MM.1S (cell line): ENCODE measurements at places on chromosomes 2 and 18.

DNA sequence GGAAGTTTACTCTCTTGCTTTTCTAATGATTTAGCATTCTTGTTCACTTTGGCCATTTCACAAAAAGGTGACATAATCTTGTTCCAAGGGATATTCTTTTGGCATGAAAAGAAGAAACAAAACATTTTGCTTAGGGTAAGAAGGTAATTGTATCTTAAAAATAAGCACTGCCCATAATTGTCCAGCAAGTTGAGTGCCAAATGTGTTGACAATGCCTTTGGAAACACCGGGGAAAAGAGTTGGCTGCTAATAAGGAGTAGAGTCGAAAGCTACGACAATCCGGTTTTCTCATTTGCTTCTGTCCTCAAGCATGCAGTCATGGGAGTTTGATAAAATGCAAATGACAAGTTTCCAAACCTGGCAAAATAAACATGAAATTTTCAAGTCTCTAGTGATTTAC, 27.3 kb downstream of the ITGAV start:
- H3K4me3 ChIP-seq, result no peak overlapping the region
- no peaks in the 10 kb centered on the region for H3K27me3 ChIP-seq
- no peak for DNase-seq
- H3K4me1 ChIP-seq, result no peaks in the 10 kb centered on the region
- no peak overlapping the region for H3K27ac ChIP-seq

DNA sequence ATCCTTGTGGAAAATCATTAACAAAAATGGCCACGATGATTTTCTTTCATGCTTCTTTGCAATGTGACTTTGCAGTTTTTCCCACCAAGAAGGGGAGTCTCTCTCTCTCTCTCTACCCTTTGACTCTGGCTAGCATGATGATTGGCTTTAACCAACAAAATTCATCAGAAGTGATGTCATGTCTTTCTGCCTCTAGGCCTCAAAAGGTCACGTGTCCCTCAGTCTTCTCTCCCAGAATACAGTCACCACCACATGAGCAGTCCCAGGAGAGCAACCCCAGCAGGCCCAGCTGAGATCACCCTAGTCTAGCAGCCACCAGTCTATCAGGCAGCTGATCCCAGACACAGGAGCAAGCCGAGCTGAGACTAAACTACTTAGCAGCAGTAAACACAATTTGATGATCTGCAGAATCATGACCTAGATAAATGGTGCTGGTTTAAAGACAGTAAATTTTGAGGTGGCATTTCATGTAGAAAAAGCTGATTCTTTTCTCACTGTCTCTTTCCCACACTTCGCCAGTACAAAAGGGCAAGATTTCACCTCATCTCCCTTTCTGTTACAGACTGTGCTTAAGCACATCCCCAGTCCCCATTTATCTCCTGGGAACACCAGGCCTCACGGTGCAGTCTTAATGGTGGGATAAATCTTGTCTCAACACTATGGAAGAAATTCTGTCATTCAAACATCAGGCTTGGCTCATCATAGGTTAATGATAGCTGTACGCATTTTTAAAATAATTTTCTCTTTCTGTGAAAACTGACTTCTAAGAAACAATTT, 132.7 kb downstream of the SCG2 start:
- no peaks in the 10 kb centered on the region for H3K36me3 ChIP-seq
- no peak overlapping the region for H3K27ac ChIP-seq
- no peak for DNase-seq
- no peak overlapping the region for H3K4me3 ChIP-seq
- H3K27me3 ChIP-seq, result no peaks in the 10 kb centered on the region

DNA sequence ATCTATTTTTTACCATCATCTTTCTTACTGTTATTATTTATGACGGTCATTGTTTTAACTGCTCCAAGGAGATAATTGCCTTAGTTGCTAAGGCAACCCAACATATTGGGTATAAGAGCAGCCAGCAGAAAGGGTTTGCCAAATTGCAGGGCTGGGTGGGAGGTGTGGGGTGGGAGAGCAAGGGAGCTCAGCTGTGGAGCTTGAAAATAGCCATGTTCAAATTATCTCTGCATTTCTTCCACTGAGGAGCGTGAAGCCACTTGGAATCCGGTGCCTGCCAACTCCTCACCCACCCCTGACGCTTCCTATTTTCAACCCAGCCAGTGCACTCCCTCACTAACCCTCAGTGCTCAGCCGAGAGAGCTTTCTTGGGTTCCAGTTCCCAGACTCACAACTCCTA, 60.8 kb downstream of the SETBP1 start:
- H3K27ac ChIP-seq, result no peak overlapping the region
- DNase-seq, result no peak
- H3K36me3 ChIP-seq, result no peaks in the 10 kb centered on the region; the same call in 1 of the 2 replicates
- H3K4me3 ChIP-seq, result no peak overlapping the region
- H3K4me1 ChIP-seq, result peaks cover 18% of the 10 kb centered on the region; the same call in 1 of the 2 replicates
- H3K27me3 ChIP-seq, result no peaks in the 10 kb centered on the region

- H3K4me3 ChIP-seq, result no peak overlapping the region
- no peaks in the 10 kb centered on the region for H3K27me3 ChIP-seq
- H3K27ac ChIP-seq, result no peak overlapping the region
- no peaks in the 10 kb centered on the region for H3K4me1 ChIP-seq
These were observed 611.7 kb downstream of the TSN start for GRCh38 chr2:122366969-122367645.

- no peak overlapping the region for H3K4me3 ChIP-seq
- DNase-seq, result no peak
- H3K36me3 ChIP-seq, result no peaks in the 10 kb centered on the region
- no peaks in the 10 kb centered on the region for H3K27me3 ChIP-seq
- no peak overlapping the region for H3K27ac ChIP-seq
- no peaks in the 10 kb centered on the region for H3K4me1 ChIP-seq
These were observed 142.3 kb upstream of the ZFP36L2 start for GRCh38 chr2:43368483-43369385.

GRCh38 chr2:154291927-154292326, 406.6 kb upstream of the KCNJ3 start:
- no peak overlapping the region for H3K27ac ChIP-seq
- no peak for DNase-seq
- H3K4me3 ChIP-seq, result no peak overlapping the region
- no peaks in the 10 kb centered on the region for H3K4me1 ChIP-seq
- no peaks in the 10 kb centered on the region for H3K27me3 ChIP-seq

- H3K4me3 ChIP-seq, result no peak overlapping the region
- H3K27me3 ChIP-seq, result no peaks in the 10 kb centered on the region
- no peaks in the 10 kb centered on the region for H3K4me1 ChIP-seq
- H3K27ac ChIP-seq, result no peak overlapping the region
These were observed 134.2 kb downstream of the DSC3 start for GRCh38 chr18:30908381-30908780.
